Glomerular endothelial cell (primary cell): ENCODE measurements at places on chromosomes 1 and 21.

DNA sequence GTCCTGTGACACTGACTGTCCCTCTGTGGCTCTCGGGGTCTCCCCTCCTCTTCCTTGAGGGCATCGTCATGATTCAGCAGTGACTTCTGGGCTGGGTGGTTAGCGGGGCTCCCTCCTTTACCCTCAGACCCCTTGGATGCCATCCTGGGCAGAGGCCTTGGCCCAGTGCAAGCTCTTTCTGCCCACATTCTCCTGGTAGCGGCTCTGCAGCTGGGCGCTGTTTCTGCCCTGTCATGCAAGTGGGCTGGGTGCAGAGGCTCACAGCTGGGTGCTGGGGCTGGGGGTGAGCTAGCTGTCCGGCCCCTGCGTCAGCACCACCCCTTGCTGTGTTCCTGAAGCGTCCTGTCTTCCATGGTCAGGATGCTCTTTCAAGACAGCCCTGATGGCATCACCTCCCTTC lies 158.5 kb downstream of the PCBP3 start:
- DNase-seq: no peak

GRCh38 chr1:84350104-84350503 lies 48.2 kb upstream of the DNASE2B start:
- DNase-seq: no peak

DNA sequence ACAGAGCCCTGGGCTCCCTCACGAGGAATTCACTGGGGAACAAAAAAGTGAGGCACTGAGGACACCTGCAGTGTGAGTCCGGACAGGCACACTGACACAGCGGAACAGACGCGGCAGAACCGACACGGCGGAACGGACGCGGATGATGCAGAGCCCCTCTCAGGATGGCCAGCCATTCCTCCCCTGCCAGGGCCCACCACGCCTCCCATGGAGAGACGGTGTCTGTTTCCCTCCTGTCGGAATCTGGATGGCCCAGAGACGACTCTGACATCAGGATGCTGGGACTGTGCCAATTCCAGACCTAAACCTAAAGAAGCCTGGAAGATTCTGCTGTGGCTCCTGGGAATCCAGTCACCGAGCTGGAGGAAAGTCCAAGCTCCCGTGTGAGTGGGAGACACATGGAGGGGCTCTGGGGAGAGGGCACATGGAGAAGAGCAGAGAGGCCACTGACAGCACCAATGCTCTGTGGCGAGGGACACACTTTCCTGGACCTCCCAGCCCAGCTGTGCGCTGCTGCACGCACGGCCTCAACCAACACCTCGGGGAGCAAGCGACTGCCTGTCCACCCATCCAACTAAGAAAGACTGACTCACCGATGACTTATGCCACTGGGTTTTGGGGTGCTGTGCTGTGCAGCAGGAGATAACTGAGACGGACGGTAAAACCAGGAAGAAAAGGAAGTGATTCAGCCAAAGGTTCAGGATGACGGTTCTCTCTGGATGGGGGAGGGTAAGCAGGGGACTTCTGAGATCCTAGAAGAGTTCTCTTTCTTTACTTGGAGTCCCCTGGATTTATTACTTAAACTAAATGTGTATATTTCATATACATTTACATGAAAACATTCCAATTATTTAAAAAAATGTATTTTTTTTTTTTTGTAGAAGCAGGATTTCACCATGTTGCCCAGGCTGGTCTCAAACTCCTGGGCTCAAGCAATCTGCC lies 23.3 kb downstream of the ZBTB17 start:
- DNase-seq: no peak

GRCh38 chr1:26189331-26189730 lies 1.1 kb upstream of the CATSPER4 start:
- no peak for DNase-seq

GRCh38 chr1:29706936-29707335 lies 470.6 kb downstream of the PTPRU start:
- DNase-seq: no peak

DNA sequence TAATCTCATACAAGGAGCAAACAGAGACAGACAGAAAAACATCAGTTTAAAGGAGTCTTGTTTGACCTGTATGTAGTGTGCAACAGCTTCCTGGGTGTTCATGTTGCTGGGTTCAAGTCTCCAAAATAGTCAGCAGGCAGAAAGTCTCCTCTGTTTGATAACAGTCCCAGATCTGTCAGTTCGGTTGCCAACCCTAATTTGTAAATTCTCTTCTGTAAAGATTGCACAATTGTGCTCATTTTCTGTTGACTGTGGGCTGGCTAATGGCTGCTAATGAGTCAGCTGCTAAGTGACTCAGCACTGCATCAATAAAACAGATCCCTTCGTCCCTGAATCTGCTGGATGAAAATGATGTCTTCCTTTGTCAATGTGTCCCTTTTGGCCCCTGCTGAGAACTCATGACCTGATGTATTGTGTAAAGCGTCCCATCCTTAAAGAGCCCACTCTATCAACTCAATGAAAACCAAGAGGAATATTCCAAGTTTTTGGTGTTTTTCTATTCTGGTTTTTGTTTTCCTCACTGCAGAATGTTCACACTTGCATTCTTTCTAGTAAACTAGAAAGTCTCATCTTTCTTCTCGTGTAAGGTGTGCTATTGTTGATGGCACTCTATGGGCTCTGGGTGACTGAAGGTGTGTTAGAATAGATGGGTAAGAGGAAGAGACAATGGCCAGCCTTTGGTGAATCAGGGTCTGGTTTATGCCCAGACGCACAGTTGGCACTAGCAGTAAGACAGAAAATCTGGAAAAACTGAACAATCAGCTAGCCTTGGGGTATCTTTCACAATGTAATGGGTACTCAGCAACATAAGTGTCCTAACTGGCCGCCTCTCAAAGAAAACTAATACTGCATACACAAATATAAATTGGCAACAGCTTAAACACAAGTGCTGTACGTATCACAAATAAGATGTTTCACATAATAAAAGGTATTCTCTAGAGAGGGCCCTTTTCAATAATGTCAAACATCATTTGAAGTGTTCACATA lies 75.1 kb upstream of the SIPA1L2 start:
- peak; percentile 23 for DNase-seq

- DNase-seq: no peak
These were observed 206.1 kb upstream of the GALNT2 start for GRCh38 chr1:229860926-229861325.

DNA sequence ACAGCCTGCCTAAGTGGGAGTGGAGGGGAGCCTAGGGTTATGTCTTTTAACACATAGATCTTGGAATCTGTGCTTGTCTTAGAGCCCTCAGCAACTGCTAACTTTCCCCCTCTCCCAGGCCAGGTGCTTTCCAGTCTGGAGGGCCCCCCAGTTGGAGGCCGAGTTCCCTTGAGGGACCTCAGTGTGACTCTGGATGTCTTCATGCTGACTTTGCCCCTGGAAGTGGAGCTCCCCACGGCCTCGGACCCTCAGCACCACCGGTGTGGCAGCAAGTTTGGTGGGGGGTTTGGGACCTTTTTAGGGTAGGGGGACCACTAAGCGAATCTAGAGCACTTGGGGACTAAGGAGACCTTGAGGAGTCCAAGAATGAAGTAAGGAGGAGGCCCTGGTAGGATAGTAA lies 22.9 kb downstream of the HYI start:
- no peak for DNase-seq

- DNase-seq: no peak
These were observed 1.1 kb upstream of the KPNA6 start for GRCh38 chr1:32106663-32107275.

DNA sequence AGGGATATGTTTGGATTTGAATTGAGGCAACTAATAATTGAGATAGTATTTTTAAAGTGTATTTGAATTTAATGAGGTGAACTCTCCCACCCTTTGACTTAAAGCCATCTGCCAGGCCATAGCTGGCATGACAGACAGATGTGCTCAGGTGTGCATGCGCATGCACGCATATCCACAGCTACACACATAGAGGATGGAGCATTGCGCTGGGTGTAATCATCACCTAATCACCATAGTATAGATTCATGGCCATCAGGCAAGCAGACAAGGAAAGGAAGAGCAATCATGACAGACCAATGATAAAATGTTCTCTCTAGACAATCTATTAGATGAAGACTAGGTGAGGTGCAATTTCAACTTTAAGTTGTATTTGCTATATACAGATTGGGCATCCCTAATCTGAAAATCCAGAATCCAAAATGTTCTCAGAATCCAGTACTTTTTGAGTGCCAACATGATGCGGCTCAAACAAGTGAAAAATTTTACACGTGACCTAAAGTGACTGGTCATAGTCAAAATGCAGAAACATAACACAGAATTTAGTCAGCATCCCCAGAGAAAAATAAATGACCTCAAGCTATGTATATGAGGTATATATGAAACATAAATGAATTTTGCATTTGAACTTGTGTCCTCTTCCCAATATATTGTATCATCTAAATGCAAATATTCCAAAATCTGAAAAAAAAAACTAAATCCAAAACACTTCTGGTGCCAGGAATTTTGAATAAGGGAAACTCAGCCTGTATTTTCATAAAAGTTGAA lies 70.1 kb downstream of the PTPRC start:
- DNase-seq: no peak

DNA sequence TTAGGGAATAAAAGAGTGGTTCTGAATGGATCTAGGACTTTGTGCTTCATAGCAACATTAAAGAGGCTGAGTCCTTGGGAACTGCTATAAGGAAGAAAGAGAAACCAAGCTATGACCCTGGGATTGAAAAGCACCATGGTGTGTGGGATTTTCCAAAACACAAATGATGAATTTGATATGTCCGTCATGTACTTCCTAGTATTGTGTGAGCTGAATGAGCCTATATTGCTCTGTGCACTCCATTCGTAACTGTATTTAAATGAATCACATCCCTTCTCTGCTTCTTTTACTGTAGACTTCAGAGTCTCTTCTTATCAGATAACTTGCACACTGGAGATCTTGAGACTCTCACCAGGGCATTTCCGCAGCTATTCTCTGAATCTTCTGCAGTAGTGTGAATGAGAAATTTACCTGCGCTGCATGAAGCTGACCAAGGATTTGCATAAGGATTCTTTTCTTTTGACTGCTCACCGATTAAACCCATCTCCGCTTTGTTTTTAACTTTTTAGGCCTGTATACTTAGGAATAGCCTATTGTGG lies 23.1 kb upstream of the OR10J4 start:
- peak; percentile 96 for DNase-seq

- no peak for DNase-seq
These were observed 447.3 kb downstream of the AGBL4 start for GRCh38 chr1:49576327-49576901.

DNA sequence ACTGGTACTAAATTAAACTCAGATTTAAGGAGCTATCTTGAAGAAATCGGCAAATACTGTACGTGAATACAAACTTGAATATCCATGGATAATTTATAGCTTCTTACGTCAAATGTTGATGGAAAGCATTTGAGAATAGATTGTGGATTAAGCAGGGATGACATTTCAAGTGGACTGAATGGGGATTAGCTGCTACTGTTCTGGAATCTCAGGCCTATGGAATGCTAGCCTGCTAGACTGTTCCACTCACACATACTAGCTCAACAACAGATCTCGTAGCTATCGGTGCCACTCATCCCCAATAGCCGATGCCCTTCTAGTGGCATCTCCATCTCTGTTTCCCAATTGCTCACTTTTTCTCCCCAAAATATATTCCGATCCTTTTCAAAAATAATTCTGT lies 62.0 kb upstream of the USP25 start:
- DNase-seq: no peak

GRCh38 chr1:31938184-31938975 lies at the start of gene PTP4A2:
Gene PTP4A2, minus strand, starts transcription at chr1:31938368. Its CDS starts 19,303 bp downstream, at chr1:31919065.
- no peak for DNase-seq

- DNase-seq: no peak
These were observed 111.2 kb upstream of the OLIG2 start for GRCh38 chr21:32914424-32915039.

DNA sequence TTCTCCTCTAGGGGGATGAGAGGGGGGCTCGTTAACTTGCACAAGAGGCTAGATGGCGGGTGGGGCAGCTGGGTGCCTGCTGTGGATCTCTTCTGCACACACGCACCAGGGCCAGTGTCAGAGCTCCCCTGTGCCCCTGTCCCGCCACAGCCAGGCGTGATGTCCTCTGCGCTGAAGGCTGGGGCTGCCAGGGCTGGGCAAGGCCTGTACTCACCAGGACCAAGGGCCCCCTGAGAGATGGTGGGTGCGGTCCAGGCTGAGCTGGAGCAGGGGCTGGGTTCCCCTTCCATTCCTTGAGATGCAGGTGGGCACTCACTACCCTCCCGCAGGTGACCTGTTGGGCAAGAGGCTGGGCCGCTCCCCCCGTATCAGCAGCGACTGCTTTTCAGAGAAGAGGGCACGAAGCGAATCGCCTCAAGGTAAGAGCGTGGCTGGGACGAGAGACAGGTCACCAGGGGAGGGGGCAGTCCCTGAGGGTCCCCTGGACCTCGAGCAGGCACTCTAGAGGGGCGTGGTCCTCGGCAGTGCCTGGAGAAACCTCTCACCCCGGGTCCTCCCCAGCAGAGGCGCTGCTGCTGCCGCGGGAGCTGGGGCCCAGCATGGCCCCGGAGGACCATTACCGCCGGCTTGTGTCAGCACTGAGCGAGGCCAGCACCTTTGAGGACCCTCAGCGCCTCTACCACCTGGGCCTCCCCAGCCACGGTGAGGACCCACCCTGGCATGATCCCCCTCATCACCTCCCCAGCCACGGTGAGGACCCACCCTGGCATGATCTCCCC lies 15.2 kb downstream of the SAMD11 start:
- DNase-seq: no peak

GRCh38 chr1:14062669-14063068 lies 362.7 kb downstream of the PRDM2 start:
- no peak for DNase-seq

- DNase-seq: no peak
These were observed 458.5 kb upstream of the DEPDC1 start for GRCh38 chr1:68955424-68955823.

DNA sequence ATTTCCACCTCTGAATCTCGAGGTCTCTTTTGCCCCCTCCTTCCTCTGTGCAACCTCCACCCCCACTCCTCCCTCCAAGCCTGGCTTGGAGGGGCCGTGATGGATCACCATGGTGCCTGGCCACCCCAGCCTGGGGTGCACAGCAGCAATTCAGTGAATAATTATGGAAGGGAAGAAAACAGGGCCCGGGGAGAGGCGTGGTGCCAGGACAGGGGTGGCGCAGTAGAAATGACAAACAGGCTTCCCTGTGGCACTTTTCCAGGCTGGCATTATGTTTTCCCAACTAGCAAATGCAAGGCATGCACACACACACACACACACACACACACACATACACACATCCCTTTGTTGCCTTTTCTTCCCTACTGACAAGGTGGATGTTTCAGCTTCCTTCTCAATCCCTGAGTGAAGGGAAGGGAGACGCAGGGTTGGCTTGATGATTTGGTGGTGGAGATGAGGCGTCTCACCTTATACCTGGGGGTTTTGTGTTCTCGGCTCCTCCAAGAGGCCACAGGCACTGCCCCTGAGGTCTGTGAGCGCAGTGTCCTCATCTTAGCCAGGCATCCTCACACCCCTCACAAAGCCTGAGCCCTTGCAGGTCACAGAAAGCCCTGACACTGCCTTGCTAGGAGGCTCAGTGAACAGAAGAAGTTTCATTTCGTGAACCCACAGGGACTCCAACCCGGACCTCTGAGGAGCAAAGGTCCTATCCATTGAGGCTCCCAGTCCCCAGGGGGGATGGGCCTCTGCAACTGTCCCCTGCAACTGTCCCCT lies 215.8 kb downstream of the MATN1 start:
- no peak for DNase-seq
